ENCODE measurements at places on chromosomes 11 and 22.
A peak's percentile ranks its signal among the peaks of the same experiment; 100 is the strongest.

DNA sequence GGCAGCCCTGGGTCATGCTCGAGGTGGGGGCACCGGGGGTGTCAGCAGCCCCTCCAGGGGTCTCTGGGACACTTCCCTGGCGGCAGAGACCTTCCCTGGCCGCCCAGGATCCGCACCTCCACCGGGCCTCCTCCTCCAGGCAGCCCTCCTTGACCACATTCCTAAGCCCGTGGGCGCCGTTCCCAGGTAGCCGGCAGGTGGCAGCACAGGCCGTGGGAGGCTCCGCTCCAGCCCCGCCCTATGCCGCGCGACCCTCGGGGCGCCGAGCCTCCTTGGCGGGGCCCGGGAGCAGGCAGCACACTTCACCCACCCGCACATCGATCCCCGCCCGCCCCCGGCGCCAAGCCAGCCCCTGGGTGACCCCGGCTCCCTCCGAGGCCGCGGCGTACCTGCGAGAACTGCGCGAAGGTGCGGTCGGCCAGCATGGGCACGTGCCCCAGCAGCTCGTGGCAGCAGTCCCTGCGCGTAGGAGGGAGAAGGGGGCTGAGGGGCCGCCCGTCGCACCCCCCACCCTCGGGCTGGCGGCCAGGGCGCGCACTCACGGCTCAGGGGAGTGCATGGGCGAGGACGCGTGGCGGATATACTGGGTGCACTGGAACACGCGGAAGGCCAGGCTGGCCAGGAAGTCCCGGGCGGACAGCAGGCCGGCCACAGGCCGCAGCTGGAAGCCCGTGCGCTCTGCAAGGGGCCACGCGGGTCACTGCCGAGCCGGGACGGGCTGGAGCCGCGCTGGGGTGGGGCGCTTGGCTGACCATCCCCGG lies 5.3 kb upstream of the INS start:
- DNase-seq = no peak

- DNase-seq = peak; percentile 26
These were observed 952 bp downstream of the YAP1 start for GRCh38 chr11:102111011-102111786.

GRCh38 chr22:41940832-41941765 lies 5.9 kb downstream of the CENPM start:
- peak; percentile 55 for DNase-seq

DNA sequence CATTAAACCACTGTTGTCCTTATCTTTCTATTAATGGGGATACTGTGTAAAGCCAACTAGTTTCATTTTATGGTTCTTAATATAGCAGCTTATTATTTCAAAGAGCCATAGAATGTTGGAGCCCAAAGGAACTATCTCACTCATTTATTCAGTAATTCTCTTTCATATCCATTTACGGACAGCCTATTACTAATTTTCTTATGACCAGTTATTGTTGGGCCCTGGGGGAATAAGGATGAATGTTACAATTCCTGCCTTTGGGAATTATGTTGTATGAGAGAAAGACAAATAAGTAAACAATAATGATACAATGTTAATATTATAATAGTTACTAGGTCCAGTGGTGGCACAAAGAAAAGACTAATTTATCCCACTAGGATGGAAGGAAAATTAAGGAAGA lies 52.4 kb downstream of the AAMDC start:
- DNase-seq = no peak

- DNase-seq = no peak
These were observed 26.8 kb upstream of the B3GAT1 start for GRCh38 chr11:134438542-134439537.

DNA sequence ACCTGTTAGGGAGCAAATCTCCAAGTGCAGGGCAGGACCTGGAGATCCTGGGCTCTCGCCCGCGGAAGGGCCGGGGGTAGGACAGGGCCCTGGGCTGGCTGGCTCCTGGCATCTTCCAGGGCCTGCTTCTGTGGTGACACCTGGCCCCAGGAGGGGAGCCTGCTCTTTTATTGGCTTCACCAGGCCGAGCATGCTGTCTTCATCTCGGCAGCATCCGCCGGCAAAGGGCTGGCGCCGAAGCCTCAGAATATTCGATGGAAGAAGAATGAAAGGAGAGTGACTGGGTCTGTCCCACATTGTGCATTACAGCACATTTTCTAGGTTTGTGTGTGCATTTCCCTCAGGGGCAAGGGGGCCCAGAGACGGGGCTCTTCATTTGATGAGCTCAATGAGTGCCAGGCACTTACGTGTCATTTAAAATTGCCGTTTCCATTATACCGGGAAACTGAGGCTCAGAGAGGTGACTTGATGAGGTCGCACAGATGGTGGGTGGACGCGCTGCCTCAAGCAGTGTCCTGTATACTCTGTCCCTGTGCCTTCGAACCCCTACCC lies 70.0 kb downstream of the RBX1 start:
- DNase-seq = no peak

- no peak for DNase-seq
These were observed 14.8 kb downstream of the APLNR start for GRCh38 chr11:57222239-57222638.

DNA sequence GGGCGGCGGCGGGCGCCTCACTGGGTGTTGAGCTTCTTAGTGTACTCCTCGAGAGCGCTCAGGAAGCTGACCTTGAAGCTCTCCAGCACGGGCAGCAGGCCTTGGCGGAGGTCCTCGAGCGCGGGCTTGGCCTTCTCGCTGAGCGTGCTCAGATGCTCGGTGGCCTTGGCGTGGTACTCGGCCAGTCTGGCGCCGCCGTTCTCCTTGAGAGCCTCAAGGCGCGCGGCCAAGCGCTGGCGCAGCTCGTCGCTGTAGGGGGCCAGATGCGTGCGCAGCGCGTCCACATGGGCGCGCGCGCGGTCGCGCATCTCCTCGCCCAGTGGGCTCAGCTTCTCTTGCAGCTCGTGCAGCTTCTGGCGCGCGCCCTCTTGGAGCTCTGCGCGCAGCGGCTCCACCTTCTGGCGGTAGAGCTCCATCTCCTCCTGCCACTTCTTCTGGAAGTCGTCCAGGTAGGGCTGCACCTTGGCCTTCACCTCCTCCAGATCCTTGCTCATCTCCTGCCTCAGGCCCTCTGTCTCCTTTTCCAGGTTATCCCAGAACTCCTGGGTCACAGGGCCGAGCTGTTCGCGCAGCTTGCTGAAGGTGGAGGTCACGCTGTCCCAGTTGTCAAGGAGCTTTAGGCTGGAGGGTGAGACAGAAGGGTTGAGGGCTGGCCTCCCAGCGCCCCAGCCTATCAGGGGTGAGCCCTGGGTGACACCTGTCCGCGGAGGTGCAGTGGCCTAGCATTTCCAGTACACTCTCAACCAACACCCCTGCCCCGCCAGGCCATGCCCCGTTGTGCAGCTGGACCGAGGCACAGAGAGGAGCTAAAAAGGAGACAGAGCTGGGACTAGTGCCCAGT lies 1.4 kb downstream of the APOA1 start:
- no peak for DNase-seq

DNA sequence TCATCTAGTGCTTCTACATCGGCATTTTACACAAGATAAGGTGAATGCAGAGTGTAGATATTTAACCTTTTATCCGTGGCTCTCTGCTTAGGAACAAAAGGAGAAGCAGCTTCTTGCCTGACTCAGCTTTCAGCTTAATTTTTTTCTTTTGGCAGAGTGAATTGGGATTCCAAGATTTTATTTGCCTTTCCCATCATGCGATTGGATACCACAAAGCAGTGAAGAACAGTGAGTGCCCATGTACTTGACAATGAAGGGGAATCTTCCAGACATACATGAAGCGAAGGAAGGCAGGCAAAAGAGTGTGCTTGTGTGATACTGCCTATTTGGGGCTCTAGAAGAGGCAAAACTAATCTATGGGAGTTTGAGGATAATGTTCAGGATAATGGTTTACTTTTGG lies 17.0 kb upstream of the CHKA start:
- no peak for DNase-seq

DNA sequence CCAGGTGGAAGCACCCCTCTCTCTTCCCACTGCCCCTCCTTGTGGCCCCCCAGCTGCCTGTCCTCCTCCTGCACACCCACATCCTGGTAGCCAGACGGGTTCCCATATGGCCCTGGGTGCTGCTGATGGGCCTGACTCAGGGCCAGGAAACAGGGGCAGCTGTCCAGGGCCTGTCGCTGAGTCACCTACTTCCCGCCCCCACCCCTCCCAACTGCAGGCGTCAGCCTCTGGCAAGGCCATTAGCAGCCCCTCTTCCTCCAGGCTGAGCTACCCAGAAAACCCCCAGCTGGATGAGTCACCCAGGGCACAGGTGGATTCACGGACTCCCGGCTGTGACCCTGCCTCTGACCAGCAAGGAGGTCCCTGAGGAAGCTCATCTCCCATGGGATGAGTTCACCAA lies 6.9 kb upstream of the GAL start:
- DNase-seq = peak; percentile 97

DNA sequence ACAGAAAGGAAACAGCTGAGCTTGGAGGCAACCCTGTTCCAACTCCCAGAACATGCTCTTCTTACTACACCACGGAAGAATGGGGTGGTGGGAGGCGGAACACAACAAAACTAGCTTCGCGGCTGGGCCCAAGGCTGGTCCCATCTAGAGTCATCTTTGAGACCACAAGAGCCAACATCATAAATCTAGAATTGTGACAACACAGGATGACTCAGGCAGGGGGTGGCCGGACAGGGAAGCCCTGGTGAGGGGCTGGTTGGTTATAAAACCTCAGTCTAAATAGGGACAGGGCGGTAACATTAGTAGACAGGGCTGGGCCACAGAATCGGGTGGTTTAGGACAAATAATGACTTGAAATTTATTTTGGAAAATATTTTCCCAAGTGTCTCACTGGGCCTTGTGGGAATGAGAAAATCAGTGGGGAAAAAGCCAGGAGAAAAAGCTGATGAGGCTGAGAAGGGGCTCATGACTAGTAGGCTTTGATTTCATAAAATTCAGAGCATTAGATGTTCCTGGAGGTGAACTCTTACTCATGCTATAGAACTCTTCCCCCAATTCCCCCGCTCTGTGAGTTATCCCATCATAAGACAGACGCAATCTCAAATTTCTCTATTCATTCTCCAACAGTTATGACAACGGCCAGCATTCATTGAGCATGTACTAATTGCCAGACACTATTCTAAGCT lies 151.8 kb upstream of the TIMP3 start:
- DNase-seq = no peak

GRCh38 chr11:76661306-76661751 lies 9.2 kb downstream of the LRRC32 start:
- DNase-seq = no peak
